T-helper 9 cell (primary cell): ENCODE measurements at places on chromosomes 6 and 20.

DNA sequence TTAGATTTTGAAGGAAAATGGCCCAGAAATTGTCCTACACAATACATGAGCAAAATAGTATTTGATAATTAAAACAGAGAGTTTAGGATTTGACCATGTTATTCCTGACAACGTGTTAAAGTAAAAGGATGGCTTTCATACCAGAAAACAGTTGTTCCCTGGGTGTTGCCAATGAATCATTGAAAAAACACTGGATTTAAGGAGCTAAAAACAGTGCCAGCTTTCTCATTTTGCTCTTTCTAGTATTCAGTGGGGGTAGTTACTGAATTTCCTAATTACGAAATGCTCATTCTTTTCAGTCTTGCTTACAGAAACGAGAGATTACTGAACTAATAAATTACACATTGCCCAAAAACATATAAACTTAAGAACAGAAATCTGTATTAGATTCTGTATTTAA is 26.6 kb upstream of the SNAP91 start:
- no peak for DNase-seq

DNA sequence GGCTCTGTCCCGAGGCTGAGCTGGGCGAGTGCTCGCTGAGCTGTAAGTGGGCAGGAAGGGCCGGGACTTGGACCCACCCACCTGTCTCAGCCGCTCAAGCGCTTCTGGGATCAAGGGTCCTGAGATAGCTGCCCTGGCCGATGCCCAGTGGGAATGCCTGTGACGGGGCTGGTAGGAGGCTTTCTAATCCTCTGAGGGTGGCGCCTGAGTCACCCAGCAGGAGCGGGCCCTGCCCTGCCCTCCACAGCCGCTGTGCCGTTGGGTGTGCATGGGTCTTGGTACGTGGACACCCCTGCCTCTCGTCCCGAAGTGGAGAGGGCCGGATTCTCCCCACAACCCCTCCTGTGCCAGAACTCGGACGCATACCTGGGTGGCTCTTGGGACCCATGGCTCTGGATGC is 43.1 kb upstream of the GATA5 start:
- DNase-seq: no peak

GRCh38 chr6:51094271-51094670 is 275.6 kb downstream of the TFAP2B start:
- no peak for DNase-seq

DNA sequence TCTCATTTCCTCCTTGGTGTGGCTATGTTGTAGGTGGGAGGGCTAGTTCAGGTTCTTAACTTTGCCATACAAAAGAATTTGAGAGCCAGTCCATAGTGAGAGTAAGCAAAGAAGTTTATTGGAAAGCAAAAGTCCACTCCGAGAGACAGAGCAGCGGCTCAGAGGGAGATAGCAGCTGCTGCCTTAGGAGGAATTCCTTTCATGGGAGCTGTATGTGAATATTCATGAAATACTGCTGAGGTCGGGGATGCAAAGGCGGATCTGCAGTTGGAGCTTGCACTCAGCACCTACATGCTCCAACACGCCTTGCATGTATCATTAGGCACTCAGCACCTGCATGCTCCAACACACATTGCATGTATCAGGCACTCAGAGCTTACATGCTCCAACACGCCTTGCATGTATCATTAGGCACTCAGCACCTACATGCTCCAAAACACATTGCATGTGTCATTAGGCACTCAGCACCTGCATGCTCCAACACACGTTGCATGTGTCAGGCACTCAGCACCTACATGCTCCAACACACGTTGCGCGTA is 54.9 kb downstream of the CDH4 start:
- no peak for DNase-seq

GRCh38 chr6:157961832-157962575 is 19.7 kb upstream of the SYNJ2 start:
- DNase-seq: no peak

GRCh38 chr6:36925809-36926208 is 28.7 kb upstream of the PI16 start:
- DNase-seq: no peak

DNA sequence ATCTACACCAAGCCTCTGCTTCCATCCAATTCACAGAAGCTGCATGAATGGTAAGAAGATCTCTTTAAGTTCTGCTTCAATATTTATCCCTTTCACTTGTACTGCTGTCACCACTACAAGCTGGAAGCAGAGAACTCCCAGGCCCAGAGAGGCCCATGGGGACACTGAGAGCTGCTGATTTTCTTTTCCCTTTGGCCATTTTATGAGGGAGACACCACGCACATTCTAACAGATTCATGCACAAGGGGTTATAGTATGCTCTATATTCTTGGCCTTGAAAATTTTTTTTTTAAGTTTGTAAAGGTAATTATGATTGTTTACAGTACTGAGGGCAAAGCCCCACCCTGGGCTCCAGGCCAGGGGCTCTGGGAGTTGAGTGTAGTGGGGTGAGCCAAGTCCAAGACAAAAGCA is 88.4 kb downstream of the MYB start:
- DNase-seq: no peak

GRCh38 chr6:144213315-144213714 is 63.0 kb downstream of the STX11 start:
- no peak for DNase-seq
